Upper lobe of left lung (tissue), 6 donors: ENCODE measurements at places on chromosomes 7 and 10. TPM values are rescaled to one million over a fixed set of nuclear protein-coding genes. Genes with fewer than 3 reads are reported as not detected.

Gene INSIG1
- 102 TPM for total RNA-seq

DNA sequence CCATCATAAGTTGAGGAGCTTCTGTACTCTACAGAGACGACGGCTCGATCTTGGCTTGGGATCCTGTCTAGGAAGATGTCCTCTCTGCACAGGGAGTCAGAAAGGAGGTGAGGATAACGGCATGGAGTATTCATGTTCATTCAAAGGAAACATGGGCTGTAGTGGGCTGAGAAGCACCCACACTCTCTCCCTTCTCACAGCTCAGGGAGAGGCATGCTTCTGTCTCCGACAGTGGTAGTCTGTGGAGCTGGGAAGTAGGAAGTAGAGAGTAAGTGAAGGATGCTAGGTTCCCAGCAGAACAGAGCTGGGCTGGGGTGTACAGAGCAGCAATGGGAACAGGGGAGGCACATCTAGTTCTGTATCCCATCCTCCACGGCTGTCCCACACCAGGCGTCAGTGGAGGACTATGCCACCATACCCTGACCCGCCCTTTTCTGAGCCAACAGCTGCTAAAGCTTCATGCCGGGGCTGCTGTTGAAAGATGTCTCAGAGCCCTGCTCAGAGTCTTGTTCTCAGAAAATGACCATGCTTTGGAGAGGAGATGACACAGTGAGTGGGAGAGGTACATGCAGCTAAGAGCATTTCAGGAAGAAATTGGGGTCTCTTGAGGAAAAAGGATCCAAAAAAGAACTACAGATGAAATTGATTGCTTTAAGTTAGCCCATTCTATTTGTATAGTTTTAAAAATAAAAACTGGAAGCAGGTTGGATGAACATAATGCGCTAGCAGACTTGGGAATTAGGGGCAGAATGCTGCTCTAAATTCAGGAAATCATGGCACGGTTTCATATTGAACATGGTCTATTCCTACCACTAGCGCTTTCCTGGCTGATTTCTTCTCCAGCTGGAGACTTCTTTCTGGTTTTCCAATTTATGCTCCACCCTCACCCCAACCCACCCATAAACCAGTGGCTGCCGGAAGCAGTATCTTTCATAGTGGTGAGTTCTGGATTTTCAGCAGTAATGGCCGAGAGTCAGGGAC, 138.6 kb downstream of the CHN2 start:
- DNase-seq = no peak

- no peak for DNase-seq
Observed at GRCh38 chr7:27339478-27339877, 96.9 kb downstream of the EVX1 start.

DNA sequence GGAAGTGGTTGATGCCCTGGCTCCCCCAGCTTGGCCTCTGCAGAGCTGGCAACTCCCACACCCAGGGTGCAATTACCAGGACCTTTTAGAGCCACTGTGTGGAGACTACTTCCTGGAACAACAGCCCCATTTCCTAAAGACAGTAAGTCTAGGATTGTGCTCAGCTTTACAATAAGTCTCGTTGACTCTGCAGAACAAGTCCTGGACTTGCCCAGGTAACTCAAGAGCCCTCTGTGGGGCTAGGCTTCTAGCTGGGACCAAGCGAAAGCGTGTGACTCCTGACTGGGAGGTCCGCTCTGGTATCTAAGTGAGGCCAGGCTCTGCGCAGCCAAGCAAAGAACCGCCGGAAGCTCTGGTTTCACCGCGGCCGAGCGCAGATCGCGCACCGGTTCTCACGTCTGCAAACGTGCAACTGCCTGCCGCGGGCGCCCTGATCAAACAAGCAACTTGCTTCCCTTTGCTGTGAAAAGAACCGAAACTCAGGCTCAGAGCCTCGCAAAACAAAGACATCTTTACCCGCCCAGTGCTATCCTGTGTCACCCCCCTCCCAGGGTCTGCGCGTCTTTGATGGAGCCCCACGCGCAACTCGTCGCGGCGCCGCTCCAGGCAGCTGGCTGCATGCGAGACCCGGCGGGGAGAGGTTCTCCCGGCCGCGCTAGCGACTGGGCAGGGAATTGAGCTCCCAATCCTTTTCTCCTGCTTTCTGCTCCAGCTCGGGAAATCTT, 4.4 kb upstream of the PDLIM1 start:
- peak; percentile 75 for DNase-seq

DNA sequence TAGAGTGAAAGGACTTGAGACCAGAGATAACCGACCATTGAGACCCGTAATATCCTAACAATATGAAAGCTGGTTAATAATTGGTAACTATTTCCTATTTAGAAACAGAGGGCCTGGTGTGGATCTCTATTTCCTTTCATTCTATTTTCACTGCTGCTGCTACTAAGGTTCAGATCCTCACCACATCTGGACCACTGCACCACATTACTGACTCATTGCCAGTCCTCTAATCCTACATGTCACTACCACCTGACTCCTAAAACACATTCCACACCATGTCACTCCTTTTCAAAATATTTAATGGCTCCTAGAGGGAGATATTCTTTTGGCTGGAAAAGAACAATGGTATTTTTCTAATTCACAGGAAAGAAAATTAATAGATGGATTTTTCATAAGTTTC, 6.4 kb downstream of the USP54 start:
- DNase-seq = no peak
